Peyer's patch (tissue), 4 donors: ENCODE measurements at places on chromosomes 1 and 21.

DNA sequence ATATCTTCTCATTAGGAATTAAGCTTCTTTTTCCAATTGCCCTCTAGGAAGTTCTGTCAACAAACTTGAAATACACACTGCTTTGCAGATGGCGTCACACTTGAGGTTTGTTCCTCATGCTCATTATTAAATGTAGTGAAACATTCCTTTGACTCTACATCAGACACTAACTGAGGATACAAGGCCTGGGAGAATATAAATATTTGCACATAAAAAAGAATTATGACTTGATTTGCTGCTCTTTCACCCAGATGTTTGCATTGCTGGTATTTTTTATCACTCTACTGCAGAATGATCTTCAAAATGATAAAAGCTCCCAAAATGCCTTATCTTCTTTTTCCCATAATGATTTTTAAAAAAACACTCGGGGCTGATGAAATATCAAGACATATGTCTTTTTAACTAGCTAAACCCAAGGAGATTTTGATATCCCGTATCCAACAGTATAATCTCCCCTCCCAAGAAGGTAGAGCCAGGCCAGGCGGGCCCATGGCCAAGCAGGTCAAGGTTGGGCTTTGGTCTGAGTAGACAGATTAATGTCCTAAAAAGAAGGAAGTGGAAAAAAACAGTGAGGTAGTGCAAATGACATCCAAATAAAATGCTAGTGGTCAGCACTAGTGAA lies 264.6 kb downstream of the HHIPL2 start:
- H3K27me3 ChIP-seq: no peaks in the 10 kb centered on the region
- H3K36me3 ChIP-seq: no peaks in the 10 kb centered on the region
- H3K27ac ChIP-seq: no peak overlapping the region

DNA sequence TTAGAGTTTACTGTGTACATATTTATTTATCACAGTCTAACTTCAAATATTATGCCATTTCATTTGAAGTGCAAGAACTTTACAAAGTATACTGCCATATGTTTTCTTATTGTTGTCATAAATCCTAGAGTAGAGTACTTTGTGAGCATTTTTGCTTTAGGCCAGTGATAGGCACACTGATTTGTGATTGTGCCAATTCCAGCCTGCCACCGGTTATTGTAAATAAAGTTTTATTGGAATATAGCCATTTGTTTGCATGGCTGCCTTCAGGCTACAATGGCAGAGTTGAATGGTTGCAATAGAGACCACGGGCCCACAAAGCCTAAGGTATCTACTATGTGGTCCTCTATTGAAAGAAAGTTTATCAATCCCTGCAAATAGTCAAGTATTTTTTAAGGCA lies 175.8 kb upstream of the GALNT2 start:
- no peak overlapping the region for H3K27ac ChIP-seq
- DNase-seq: no peak
- H3K4me3 ChIP-seq: no peak overlapping the region
- H3K4me1 ChIP-seq: no peaks in the 10 kb centered on the region

DNA sequence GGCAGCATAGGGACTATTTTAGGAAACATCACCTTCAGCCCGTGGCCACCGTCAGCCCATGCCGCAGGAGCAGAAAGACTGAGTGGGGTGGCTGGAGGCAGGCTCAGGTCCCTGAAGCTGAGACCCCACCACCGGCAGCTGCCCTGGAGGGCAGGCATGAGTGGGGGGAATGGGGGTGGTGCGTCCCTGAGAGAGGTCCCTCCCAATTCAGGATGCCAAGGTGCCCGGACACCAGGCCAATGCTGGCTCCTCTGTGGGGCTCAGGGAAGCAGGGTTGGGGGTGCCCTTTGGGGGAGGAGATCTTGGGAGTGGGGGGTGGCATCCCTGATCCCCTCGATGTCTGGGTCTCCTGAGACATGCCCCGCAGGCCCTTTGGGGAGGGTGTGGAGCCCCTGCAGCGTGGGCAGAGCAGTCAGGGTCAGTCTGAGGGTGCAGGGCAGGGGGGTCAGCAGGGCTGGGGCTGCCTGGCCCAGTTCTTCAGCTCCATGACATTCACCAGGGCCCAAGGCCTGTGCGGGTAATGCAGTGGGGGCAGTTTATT lies 998 bp upstream of the TTC34 start:
- no peak overlapping the region for H3K27ac ChIP-seq
- H3K27me3 ChIP-seq: no peaks in the 10 kb centered on the region
- H3K4me1 ChIP-seq: no peaks in the 10 kb centered on the region
- no peaks in the 10 kb centered on the region for H3K36me3 ChIP-seq
- no peak for DNase-seq

DNA sequence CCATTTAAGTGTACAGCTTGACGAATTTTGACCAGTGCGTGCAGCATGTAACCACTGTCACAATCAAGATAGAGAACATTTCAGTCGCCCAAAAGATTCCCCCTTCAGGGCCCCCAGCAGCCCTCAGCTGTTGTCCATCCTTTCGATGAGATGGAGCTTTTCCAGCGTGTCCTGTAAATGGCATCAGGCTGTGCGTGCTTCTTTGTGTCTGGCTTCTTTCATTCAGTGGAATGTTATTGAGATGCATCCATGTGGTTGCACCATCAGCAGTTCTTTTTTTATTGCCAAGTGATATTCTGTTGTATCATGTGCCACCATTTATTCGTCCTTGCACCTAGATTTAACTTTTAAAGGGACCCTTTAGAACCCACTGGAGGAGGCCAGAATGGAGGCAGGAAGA lies 21.9 kb downstream of the UBE2Q1 start:
- H3K27ac ChIP-seq: no peak overlapping the region
- DNase-seq: no peak
- H3K36me3 ChIP-seq: no peaks in the 10 kb centered on the region
- no peak overlapping the region for H3K4me3 ChIP-seq
- no peaks in the 10 kb centered on the region for H3K27me3 ChIP-seq
